Activated CD4-positive, alpha-beta T cell treated with anti-CD3 and anti-CD28 coated beads, Interleukin-2, amount 50 U/mL, for 24 hours (primary cell): ENCODE measurements at places on chromosomes 12 and 14.
A peak's percentile ranks its signal among the peaks of the same experiment; 100 is the strongest.

DNA sequence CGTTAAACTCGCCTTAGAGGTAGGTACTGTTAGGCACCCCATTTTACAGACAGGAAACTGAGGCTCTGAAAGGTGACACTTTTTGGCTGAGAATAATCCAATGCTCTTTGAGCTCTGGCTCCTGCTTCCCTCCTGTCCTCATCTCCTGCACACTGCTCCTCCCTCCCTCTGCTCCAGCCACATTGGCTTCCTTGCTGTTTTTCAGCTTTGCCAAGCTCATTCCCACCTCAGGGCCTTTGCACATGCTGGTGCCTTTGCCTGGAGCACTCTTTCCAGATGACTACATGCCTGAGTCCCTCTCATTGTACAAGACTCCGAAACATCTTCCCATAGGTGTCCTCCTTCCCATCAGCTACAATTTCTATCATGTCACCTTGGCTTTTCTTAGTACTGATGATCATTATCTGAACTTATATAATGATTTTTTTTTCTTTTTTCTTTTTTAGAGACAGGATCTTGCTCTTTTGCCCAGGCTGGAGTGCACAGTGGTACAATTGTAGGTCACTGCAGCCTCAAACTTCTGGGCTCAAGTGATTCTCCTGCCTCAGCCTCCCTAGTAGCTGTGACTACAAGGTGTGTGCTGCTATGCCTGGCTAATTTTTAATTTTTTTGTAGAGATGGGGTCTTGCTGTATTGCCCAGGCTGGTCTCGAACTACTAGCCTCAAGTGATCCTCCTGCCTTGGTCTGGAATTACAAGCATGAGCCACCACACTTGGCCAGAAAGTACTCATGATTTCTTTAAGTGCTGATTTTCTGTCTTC lies 15.2 kb downstream of the MSI1 start:
- DNase-seq, result no peak

GRCh38 chr14:91291786-91292405 lies 47.4 kb upstream of the GPR68 start:
- DNase-seq, result no peak

- no peak for DNase-seq
Measured at GRCh38 chr14:74389980-74390379, 36.0 kb downstream of the SYNDIG1L start.

DNA sequence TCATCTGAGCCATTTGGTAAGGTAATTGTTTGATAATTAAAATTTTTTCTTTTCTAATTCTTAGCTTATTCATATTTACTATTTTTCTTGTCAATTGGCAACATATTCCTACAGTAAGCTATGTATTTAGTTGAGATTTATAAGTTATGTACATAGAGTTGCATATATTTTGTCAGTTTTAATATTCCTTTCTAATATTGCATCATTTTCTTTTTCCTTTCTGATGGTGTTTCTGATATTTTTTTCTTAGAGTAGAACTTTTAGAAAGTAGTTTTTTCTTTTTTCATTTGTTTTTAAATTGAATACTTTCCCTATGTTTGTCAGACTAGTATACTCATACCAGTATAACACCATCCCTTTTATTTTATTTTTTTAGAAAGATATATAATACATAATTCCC lies 131.3 kb downstream of the TTC6 start:
- DNase-seq, result no peak

GRCh38 chr12:12975322-12976077 lies 23.5 kb upstream of the GPRC5D start:
- no peak for DNase-seq

- DNase-seq, result no peak
Measured at GRCh38 chr14:91010153-91010533, 50.3 kb downstream of the RPS6KA5 start.

DNA sequence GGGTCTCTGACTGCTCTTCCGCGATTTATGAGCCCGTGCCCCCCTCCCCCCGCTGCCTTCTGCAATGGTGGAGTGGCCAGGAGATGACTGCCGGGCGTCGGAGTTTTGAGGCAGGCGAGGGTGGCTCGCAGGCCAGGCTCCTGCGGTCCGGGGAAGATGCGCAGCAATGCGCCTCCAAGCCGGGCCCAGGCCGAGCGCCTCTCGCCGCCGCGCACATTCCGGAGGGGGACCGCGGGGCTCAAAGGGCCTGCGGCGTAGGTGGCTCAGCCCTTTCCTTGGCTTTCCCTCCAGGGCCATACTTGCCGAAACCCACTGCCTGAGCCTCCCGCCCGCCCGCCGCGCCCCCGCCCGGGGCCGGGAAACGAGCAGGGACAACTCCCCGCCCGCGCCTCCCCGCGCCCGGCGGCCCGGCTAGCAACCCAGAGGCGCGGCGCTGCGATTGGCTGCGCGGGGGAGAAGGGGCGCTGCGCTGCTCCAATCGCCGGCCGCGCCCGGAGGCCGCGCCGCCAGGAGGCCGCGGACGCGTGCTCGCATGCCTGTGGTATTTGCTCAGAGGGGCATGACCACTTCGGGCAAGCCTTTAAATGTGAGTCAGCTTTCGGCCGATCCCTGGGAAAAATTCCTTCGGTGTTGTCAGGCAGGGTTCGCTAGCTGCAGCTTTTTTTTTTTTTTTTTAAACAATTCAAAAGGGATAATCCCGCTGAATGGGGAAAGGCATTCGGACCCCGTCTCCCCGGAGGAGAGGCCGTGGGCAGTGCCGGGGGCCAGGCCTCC lies 157.9 kb upstream of the PARP11 start:
- DNase-seq, result peak; percentile 59

- DNase-seq, result no peak
Measured at GRCh38 chr14:68260121-68260520, 440.5 kb downstream of the RAD51B start.

GRCh38 chr12:11805680-11806079 lies 156.2 kb downstream of the ETV6 start:
- no peak for DNase-seq

GRCh38 chr12:15346488-15346887 lies 24.2 kb downstream of the PTPRO start:
- DNase-seq, result no peak
